ENCODE measurements at places on chromosomes 12 and 14.
A peak's percentile ranks its signal among the peaks of the same experiment; 100 is the strongest.

DNA sequence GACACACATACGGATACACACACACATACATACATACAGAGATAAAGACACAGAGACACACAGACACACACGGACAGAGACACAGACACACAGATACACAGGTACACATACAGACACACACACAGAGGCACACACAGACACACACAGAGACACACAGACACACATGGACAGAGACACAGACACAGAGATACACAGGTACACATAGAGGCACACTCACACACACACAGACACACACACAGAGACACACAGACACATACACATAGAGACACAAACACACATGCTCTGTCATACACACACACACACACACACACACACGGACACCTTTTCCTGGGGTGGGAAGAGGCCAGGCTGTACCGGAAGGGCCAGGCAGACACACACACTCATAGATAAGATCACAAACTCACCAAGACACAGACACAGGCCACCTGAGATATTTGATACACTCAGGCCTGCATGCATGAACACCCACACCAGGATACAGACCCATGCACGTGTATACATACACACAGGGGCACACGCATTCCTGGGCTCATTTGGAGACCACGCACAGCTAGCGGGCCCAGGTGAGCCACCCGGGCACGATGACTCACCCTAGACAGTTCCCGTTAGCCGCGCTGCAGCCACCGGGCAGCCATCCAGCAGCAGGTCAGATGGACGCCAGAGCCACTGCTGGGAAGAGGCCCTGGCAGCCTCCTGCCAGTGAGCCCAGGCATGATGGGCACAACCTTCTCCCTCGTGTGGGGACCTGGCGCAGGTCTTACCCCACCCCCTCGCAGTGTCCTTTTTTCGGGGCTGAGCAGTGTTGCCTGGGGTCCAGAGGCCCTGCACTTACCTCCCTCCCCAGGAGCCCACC, 1.8 kb upstream of the AHNAK2 start:
- no peak for DNase-seq

- DNase-seq = no peak
These were observed 9.4 kb upstream of the ACVR1B start for GRCh38 chr12:51942056-51942455.

DNA sequence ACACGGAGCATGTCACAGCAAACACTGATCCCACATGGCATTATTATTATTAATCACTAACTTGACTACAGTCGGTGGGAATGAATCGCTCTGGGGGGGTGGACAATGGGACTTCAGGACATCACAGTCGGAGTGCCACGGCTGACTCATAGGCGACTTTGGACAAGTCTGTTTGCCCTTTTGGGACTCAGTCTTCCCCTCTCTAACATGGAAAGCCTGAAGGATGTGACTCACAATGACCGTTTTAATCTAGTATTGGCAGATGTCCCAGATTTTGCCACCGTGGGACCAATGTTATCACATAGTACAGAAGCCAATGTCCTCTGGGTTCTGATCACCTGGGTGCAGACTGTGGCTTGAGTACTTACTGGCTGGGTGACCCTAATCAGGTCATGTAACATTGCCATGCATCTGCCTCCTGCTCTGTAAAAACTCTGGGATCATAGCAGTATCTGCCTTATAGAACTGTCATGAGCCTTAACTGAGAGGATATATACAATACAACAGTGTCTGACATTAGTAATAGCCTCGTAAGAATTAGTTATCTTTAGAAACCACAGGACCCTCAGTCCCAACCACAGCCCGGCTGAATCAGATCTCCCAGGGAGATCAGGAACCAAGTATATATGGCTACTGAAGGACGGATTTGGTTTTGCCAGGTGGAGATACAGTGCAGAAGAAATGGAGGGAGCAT, 362.6 kb downstream of the BCL11B start:
- DNase-seq = no peak

GRCh38 chr12:1466481-1467154, 127.8 kb downstream of the FBXL14 start:
- DNase-seq = no peak

DNA sequence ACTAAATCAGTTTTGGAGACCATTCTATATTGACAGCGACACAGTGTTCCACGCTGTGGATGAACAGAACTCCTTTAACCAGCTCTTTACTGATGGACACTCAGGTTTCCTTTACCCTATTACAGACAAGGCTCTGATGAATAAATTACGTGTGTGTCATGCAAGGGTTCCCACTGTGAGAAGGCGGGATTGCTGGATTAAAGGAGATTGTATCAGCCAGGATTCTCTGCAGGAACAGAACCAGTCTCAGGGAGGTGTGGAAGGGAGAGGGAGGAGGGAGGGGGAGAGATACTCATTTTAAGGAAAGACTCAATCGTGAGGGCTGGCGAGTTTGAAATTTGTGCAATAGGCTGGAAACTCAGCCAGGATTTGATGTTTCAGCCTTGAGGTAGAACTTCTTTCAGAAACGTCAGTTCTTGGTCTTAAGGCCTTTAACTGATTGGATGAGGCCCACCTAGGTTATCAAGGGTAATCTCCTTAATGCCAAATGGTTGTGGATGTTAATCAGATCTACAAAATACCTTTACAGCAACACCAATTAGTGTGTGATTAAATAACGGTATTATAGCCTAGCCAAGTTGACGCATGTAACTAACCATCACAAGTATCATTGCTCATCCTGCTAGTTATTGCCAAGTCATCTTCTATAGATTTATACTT, 104.0 kb downstream of the GCH1 start:
- no peak for DNase-seq

GRCh38 chr12:32033406-32033805, 73.2 kb upstream of the BICD1 start:
- DNase-seq = no peak

- DNase-seq = peak; percentile 36
These were observed 764 bp upstream of the SPTB start for GRCh38 chr14:64880221-64881121.

GRCh38 chr12:64082116-64082515, 140.0 kb downstream of the KICS2 start:
- DNase-seq = no peak

DNA sequence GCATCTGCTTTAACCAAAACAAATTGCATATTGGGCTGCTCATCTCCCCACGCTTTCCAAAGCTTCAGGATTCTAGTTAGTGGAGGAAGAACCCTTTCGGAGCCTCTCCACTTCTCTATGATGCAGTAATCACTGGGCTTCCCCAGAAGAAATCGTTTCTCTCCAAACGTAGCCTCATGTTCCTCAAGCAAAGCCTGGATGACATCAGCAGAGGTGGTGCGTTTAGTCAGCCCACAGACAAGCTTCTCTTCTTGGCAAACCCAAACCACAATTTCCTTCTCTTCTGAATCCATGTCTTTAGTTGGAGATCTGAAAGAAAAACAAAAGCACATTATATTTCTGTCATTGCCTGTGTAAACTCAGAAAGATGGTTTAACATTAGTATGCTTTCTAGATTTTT, 30.6 kb downstream of the RASSF9 start:
- no peak for DNase-seq

DNA sequence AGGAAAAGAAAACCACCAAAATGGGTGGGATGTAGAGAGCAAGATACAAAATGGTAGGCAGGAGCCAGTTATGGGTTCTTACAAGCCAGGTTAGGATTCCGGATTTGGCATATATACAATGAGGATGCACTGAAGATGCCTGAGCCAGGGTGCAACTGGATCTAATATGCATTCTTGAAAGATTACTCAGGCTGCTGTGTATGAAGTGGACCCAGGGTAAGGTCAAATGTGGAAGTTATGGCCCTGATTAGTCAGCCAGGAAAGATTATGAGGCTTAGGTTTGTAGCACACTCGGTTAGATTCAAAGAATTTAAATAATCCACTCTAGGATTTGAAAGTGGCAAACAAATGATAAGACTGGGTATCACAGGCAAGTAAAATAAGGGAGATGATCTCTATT, 1750.7 kb upstream of the FLRT2 start:
- DNase-seq = no peak

- DNase-seq = no peak
These were observed 2.6 kb downstream of the EEF1AKMT3 start for GRCh38 chr12:57775044-57775443.

GRCh38 chr12:97038834-97039233, 131.8 kb downstream of the NEDD1 start:
- DNase-seq = no peak

DNA sequence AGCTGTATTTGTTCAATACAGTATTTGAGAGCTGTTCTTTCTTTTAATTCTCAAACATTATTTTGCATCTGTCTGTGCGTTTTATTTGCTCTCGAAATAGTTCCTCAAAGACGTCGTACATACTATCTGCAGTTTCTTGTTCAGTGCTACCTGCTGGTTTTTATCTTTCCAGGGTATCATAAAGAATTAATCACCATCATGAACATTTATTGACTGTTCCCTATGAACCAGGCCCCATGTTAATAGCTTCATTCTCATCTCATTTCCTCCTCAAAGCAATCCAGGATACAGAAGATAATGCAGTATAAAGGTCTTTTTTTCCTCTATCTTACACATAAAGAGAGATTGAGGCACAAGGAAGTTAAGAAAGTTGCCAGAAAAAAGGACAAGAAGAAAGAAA, 211.8 kb downstream of the DACT1 start:
- DNase-seq = no peak

DNA sequence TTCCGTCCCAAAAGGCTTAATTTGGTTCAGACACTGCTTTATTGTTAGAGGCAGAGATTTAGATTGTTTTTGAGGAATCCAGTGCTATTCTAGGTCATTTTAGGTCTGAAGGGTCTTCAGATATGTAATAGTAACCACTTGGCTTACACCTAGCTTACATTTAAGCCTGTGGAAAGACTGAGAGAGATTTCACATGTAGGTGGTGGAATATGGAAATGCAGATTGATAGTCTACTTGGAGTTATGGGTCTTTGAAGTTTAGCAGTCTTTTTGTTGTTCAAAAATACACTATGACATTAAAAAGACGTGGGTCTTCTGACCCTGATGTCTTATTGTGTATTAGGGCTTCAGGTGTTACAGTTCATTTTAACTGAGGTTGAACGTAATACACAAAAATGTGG, 51.4 kb upstream of the CCT2 start:
- DNase-seq = no peak

GRCh38 chr12:116319898-116320621, 42.6 kb upstream of the MED13L start:
- peak; percentile 7 for DNase-seq

GRCh38 chr12:72226510-72226909, 45.7 kb upstream of the TRHDE start:
- DNase-seq = no peak

DNA sequence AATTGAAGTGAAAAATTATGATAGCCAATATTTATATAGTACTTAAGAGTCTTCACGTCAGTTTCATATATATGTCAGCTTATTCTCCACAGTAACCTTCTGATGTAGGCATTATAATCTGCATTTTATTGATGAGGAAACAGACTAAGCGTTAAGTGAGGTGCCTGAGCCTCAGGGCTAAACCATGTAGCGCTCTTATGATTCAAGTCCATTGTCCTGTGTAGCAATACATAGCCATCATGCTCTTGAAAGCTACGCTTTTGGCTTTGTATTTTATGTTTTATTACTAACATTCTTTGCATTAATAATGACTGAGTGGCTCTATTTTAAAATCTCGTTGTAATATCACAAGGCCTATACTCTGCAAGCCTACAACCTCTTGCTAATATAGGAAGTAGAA, 79.0 kb downstream of the ANO6 start:
- no peak for DNase-seq

- DNase-seq = no peak
These were observed 81.2 kb upstream of the ATP2B1 start for GRCh38 chr12:89789862-89790261.

- DNase-seq = no peak
These were observed 124.3 kb downstream of the FBXL14 start for GRCh38 chr12:1470051-1470450.

- DNase-seq = no peak
These were observed 398.4 kb downstream of the NUAK1 start for GRCh38 chr12:105740369-105740768.

GRCh38 chr12:43284486-43285158, 267.4 kb downstream of the ADAMTS20 start:
- no peak for DNase-seq

- DNase-seq = no peak
These were observed 37.1 kb downstream of the CMAS start for GRCh38 chr12:22083167-22083566.

Measured in activated CD4-positive, alpha-beta T cell treated with anti-CD3 and anti-CD28 coated beads for 24 hours (primary cell).